Stimulated activated CD4-positive, alpha-beta T cell treated with anti-CD3 and anti-CD28 coated beads, Interleukin-4, amount 100 ng/mL, for 24 hours (primary cell): ENCODE measurements at places on chromosomes 12 and 14.

DNA sequence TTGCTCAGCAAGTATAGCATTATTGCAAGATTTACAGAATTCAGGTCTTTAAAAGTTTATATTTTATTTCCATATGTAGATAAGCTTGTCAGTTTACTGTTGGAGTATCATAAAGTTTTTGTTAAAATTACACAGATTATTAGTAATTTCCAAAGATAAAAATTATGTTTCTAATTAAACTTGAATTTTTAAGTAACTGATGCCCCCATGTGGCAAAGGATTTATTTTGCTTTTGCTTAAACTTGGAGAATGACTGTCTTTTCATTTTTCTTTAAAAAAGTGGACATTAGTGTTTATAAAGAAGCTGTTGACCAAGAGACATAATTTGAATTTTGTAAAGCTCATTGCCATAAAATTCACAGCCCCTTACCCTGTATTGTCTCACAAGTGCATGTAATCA is 45.8 kb downstream of the ETNK1 start:
- no peak for DNase-seq

DNA sequence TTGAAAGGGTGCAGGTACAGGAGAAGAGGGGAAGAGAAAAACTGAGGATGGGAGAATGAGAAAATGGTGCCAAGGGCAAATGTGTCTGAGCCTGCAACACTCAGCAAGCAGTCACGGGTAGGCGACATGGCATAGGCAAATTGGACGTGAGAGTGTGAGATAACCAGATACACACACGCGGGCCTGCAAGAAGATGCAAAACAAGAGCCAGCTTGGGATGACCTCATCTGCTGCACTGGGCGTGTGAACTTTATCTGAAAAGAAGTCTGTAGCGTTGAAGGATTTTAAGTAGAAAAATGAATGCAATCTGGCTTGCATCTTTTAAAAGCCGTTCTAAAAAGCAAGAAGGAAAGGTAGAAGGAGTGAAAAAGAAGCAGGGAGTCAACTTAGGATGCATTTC is 160.4 kb downstream of the NTF3 start:
- DNase-seq: no peak

GRCh38 chr12:130086248-130086647 is 76.0 kb upstream of the FZD10 start:
- no peak for DNase-seq

GRCh38 chr12:46073321-46073720 is 82.9 kb upstream of the SCAF11 start:
- no peak for DNase-seq

GRCh38 chr14:64465191-64465822 is at the start of gene AKAP5:
Gene AKAP5 (plus strand): TSS chr14:64465499. CDS start chr14:64468395, 2,896 bp downstream.
- peak; percentile 59 for DNase-seq

DNA sequence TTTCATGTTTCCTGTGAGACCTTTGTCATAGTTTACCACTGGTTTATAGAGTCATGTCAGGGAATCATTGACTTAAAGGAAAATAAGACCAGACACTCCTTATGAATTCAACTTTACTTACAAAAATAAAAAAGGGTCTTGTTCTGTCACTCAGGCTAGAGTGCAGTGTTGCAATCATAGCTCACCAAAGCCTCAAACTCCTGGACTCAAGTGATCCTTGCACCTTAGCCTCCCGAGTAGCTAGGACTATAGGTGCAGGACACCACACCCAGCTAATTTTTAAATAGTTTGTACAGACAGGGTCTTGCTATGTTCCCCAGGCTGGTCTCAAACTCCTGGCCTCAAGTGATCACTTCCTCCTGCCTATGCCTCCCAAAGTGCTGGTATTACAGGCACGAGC is 19.0 kb downstream of the SLC41A2 start:
- no peak for DNase-seq

GRCh38 chr12:52781399-52782082 is 4.4 kb upstream of the KRT76 start:
- no peak for DNase-seq

DNA sequence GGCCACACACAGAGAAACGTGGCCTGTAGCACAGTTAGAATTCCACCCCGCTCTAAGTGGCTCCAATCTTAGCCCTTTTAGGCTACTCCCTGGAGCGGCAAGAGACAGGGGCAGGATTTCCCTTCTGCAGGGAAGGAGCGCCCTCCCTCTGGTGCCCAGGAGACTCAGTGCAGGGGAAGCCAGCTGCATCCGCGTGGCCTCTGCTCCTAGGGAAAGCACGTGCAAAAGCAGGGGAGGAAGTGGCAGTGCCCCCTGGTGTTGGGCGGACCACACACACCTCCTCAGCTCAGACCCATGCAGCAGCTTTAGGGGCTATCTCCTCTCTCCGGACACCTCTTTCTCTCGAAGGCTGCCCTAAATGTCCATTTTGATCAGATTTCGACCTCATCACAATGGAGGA is 50.0 kb downstream of the SPRING1 start:
- DNase-seq: peak; percentile 48
